Kidney (tissue), 22 donors: ENCODE measurements at places on chromosomes 11 and 22.
A peak's percentile ranks its signal among the peaks of the same experiment; 100 is the strongest.

GRCh38 chr22:40746428-40747220 is 67.3 kb downstream of the MCHR1 start:
- DNase-seq, result no peak

DNA sequence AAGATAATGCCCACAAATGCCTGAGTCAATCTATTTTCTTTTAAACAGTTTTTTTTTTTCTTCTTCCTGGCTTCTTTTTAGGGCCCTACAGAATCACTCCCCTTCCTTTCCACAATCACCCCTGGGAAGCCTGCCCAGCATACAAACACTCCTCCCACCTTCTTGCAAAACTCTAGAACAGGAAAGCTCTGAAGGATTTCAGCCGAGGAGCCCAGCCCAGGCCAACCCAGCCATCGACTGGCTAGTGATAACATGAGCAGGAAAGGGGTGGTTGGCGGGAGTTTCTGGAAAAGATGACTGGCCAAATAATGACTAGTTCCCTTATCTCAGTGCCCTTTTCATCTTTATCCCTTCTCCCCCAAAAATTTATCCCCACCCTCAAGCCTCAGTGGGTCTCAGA is 68.2 kb downstream of the USP35 start:
- DNase-seq, result no peak

DNA sequence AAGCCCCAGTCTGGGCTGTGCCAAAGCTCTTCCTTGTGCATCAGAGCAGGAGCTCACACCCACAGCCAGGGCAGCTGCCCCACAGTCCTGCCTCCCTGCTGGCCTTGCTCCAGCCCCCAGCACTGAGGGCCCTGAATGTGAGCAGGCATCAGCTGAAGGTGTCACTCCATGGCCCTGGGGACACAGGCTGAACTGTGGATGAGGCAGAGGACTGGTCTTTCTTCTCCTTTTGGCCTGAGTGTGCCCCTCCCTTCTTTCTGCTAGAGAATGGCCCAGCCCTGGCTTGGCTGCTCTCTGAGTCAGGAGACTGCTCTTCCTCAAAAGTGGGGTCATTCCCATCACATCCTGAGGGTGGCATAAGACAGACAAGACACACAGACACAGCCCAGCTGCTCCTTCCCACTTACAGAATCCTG is 16.2 kb downstream of the OTOG start:
- DNase-seq, result peak; percentile 7

GRCh38 chr11:59000003-59000402 is 60.7 kb downstream of the GLYATL1 start:
- DNase-seq, result no peak

GRCh38 chr11:131840545-131840944 is 470.1 kb downstream of the NTM start:
- DNase-seq, result no peak

GRCh38 chr22:36768616-36769015 is 7.3 kb downstream of the IFT27 start:
- no peak for DNase-seq

GRCh38 chr11:128367573-128367972 is 219.8 kb downstream of the ETS1 start:
- no peak for DNase-seq

DNA sequence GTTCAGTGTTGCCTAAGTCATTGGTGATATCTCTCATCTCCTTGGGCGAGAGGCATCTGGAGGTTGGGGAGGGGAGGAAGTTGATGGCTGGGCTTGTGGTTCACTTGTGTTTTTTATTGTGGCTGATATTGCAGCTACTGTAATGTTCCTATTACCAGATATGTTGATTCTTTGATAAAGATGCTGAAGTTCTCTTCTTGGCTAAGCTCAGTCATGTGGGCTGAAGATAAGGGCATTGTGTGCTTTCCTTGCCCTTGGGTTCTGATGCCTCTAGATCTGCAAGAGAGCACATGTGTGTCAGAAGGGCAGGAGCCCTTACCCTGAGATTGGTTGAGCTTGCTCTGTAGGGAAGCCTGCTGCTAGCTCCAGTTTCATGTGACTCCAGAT is 12.0 kb downstream of the STX3 start:
- DNase-seq, result no peak

- DNase-seq, result no peak
Measured at GRCh38 chr22:28046100-28046499, 127.0 kb upstream of the PITPNB start.

GRCh38 chr11:95378111-95378510 is 147.1 kb upstream of the SESN3 start:
- DNase-seq, result no peak

- DNase-seq, result no peak
Measured at GRCh38 chr11:88398372-88398771, 60.8 kb upstream of the CTSC start.

DNA sequence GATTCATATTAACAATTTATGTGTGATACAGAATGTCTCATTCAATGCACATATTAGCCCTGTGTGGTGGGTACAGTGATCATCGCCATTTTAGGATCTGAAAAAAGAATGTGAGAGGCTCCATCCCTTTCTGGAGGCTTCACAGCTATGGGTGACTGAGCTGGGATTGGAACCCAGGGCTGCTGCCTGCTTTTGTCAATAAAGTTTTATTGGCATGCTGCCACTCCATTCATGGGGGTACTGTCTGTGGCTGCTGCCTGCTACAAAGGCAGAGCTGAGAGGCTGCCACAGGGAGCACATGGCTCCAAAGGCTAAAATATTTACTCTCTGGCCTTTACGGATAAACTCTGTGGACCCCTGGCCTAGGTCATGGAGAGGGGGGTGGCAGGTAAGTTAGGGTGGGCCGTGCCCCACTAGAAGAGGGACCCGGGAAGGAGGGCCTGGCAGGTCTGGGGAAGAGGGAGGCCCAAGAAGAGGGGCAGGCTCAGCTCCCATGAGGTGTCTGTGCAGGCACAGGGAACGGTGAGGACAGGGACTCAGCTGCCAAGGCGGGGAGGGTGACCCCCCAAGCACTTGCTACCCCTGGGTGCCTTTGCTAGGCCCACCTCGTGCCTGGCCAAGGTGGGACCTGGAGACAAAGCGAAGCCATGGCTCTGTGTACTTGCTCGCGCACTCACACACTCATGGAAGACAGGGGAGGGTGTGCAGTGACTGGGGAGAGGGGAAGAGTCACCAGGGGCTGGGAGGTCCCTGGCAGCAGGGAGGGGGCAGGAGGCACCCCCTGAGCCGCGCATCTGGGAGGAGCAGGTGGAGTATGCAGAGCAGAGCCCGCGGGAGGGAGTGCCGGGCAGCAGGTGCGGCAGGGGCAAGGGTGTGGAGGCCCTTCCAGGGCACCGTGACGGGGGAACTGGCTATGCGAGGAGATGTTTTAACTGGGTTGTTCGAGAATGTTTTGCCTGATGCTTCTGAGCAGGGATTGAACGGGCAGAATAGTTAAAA is 335.3 kb downstream of the CTTN start:
- DNase-seq, result no peak

GRCh38 chr22:35997438-35997837 is 31.2 kb downstream of the RBFOX2 start:
- no peak for DNase-seq

DNA sequence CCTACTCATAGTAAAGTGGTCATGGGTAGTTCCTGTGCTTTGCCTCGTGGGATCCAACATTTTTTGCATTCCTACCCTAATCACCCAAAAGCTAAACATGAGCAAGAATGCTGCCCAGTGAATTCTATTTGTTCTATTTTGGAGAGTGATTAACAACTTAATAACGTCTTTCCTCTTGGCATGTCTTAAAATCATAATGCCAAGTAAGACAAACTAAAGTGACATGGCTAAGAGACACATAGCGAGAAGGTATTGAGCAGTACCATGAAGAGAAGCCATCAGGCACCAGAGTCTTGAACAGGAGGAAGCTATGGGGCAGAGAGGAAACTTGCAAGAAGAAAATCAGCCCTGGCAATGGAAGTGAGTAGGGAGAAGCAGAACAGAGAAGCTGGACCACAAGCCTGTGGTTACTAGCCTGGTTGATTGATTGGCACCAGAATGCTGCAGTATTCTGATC is 32.0 kb downstream of the EXPH5 start:
- no peak for DNase-seq
